ENCODE measurements at places on chromosomes 1 and 21.
A peak's percentile ranks its signal among the peaks of the same experiment; 100 is the strongest.

DNA sequence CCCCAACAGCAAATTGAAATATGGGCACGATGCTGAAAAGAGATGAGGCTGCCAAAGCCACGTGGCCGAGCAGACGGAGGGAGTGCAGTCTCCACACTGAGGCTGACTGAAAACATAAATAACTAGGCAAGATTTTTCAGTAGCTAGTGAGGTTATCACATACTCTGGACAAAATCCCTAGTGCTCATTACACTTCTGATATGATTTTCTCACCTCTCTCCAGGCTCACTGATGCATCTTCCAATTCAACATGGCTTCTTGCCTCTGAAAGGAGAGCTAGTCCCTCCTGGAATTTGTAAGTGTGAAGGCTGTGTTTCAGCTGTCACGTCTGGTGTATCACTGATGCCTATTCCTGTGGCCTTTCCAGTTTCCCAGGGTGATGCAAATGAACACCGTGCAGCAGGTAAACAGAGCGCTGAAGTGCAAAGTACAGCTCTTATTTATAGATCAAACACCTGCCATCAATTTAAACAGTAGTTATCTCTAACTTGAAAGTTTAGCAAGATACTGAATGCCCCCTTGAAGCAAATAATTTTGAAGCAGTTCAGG, 656.1 kb downstream of the KIF26B start:
- no peak for DNase-seq

DNA sequence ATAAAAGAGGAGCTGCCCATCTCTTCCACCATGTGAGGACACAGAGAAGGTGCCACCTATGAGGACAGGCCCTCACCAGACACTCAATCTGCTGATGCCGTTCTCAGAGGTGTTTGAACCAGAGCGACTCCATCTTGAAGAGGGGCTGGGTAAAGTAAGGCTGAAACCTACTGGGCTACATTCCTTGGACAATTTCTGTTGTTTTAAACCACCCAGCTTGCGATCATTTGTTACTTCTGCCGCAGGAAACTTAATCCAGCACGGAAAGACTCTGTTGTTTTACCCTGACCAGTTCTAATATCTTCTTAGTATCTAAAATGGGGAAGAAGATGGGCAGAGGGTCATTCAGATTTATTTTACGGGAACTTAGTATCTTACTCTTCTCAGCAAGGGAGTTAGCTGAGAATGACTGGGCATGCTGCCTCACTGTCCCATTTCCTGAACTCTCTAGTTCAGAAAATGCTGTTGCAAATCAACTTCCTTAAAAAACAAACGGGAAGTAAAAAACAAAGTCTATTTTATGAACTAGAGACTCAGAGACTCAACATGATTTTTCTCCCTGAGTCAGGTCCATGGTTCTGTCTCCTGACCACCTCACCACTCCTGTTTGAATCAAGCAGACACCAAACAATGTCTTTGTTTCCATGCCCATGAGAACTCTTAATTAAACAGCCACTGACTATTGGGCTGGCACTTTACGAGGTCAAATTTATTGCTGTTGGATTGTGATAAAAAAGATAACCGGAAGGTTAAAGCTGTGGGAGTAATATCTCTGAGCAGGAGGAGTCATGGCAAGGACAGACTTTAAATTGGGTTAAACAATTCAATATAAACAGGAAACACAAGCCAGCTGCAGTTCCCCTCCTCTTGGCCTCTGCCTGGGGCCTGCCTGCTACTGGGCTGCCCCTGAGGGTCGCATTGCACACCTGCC, 23.8 kb upstream of the IFNAR1 start:
- DNase-seq, result peak; percentile 65

DNA sequence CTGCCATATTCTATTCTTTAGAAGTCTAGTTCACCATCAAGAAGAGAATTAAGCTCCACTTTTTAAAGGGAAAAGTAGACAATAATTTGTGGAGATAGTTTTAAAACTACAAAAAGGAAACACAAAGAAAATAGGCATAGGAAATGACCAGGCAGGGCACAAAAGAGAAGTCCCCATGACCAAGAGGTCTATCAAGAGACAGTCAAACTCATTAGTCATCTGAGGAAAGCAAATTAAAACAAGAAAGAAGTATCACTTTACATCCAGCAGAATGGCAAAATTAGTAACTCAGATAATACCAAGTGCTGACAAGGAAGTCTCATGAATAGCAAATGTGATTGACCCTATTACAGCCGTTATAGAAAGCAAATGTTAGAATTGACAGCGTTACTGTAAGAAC, 243.7 kb upstream of the SNX7 start:
- DNase-seq, result no peak

- DNase-seq, result no peak
Observed at GRCh38 chr1:232908831-232909230, 41.6 kb upstream of the NTPCR start.

GRCh38 chr1:209609041-209609790, 25.7 kb downstream of the CAMK1G start:
- no peak for DNase-seq

DNA sequence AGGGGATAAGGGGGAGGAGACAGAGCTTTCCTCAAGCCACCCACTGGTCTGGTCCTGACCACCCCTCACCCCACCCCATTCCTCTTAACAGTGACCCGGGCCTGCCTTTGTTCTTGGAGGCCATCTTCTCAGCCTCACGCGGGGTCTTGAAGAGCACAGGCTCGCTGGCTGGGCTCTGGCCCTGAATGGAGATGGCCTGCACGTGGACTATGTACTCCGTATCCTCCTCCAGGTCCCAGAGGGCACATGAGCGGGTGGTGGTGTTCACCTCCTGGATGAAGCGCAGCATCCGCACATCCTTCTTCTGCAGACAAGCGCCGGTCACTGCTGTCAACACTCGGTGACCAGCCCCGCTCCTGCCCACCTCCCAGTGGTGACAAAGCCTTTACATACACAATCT, 2.6 kb downstream of the FNDC5 start:
- no peak for DNase-seq
